ENCODE measurements at places on chromosomes 2 and 18.

- no peak for DNase-seq
Observed at GRCh38 chr2:156322051-156322685, 10.4 kb downstream of the NR4A2 start.

- DNase-seq: no peak
Observed at GRCh38 chr18:9810299-9810698, 75.5 kb upstream of the TXNDC2 start.

GRCh38 chr2:45782986-45783385, 131.5 kb downstream of the PRKCE start:
- no peak for DNase-seq

- DNase-seq: no peak
Observed at GRCh38 chr2:197001921-197002320, 75.4 kb upstream of the PGAP1 start.

DNA sequence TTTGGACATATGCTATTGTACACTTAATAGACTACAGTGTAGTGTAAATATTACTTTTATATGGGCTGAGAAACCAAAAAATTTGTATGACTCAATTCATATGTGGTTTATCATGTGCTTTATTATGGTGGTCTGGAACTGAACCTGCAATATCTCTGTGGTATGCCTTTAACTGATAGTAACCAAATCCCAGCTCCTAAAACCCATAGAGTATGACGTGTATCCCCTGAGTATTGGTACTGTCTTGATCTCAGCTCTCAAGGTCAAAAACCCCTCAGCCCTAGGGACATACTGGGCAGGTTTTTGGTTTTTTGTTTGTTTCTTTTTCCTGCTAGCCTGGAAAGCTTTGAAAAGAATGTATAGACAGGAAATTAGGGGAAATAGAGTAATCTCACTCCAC, 42.2 kb upstream of the ARHGAP15 start:
- DNase-seq: no peak

- DNase-seq: no peak
Observed at GRCh38 chr18:78814766-78815165, 164.9 kb upstream of the SALL3 start.

- no peak for DNase-seq
Observed at GRCh38 chr2:18047213-18047611, 168.7 kb downstream of the KCNS3 start.

DNA sequence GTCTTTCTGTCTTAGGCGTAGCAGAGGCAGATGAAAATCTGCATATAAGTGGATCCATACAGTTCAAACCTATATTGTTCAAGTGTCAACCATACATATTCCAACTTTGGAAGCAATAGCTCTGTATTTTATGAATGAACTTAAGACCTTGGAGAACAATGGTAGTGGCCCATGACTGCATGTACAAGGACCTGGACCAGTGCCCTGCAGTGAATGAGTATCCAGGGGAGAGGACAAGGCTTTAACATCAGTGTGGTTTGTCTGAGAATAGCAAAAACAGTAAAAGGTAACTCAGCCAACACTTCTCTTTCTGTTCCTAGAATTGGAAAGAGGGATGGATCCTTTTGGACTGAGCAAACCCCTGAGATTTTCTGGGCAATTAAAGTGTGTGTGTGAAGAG, 230.8 kb upstream of the LINC00305 start:
- DNase-seq: no peak

Measured in D341Med (cell line).